ENCODE measurements at places on chromosomes 16 and 17.
A peak's percentile ranks its signal among the peaks of the same experiment; 100 is the strongest.

DNA sequence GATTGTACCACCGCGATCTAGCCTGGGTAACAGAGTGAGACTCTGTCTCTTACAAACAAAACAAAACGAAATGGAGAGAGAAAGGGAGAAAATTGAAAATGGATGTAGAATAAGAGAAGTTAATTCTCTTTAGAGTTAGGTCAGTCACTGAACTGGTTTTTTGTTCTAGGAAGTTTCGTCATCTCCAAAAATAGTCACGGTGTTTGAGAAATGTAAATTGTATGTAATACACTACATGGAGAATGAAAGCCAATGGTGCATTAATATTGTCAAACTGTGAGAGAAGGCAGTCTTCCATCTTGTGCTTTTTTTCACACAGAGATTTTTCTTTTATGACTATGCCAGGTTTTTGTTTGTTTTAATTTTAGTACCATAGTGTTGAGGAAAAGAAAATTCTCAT lies 145.9 kb downstream of the BCAS3 start:
- DNase-seq: no peak

- DNase-seq: no peak
These were observed 66.8 kb downstream of the DNAH3 start for GRCh38 chr16:21083729-21084268.

DNA sequence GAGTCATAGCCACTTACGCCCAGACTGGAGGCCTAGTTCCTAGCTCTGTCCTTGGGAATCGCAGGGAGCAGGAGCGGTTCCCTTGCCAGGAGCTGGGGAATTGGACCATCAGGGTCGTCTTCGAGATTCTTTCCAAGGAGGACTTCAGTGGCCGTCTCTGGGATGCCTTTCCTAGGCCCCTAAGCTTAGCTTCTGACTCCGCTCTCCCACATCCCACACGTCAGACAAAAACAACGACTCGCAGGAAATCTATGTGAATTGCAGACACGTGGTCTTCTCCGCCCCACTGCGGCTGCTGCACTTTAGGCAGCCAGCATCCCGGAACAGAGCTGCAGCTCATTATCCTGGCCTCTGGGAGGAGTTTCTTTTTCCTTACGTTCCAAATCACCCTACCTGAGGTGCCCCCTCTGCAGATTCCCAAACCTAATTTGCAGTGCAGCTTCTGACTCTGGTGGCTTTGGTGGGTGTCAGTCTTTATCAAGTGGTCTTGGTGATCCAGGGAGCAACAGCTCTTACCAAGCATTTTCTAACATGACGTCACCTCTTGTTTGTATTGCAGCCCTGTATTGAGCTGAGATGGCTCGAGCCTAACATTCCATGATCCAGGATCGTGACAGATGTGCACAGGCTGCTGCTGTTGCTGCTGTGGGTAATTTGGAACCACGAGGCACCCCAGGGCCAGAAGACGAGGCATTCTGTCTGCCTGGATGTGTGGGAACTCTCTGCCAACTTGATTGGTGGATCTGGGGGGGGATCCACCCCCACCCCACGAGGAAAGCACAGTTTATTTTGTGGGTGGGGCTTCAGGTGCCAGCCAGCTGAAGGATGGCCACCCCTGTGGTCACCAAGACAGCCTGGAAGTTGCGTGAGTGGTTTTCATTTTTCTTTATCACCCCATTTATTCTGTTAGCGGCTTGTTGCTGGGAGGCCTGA lies 1.1 kb downstream of the KATNB1 start:
- no peak for DNase-seq

- no peak for DNase-seq
These were observed 5.7 kb upstream of the IL32 start for GRCh38 chr16:3059723-3060242.

DNA sequence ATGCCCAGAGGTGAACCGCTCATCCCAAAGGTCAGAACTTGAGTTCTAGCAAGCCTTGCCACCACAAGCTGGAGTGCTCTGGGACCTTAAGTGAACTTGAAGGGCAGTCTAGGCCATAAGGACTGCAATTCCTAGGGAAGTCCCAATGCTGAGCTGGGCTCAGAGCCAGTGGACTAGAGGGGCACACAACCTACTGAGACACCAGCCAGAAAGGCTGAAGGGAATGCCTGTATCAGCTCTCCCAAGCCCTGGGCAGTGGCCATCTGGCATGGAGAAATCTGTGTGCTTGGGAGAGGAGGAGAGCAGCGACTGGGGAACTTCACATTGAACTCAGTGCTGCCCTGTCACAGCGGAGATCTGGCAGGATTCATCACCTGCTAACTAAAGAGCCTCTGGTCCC lies 201.3 kb downstream of the CEP112 start:
- DNase-seq: no peak

GRCh38 chr17:20120836-20121235 lies 111.7 kb downstream of the SPECC1 start:
- DNase-seq: no peak

DNA sequence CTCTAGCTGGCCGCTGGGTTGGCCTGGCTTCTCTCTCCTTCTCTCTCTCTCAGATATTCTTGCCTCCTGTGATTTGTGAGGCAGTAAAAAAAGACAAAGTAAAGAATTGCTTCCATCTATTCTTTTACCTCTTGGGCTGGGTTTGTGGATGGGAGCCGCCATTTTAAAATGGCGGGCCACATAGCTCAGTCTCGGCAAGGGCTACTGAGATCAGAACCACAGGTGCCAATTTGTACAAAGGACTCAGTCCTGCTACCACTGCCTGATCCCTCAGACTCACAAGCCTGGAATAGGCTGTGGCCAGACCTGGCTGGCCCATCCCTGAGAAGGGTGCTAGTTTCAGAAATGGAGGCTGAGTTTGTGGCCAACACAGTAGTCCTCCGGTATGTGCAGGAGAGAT lies 24.1 kb downstream of the NOD2 start:
- no peak for DNase-seq

DNA sequence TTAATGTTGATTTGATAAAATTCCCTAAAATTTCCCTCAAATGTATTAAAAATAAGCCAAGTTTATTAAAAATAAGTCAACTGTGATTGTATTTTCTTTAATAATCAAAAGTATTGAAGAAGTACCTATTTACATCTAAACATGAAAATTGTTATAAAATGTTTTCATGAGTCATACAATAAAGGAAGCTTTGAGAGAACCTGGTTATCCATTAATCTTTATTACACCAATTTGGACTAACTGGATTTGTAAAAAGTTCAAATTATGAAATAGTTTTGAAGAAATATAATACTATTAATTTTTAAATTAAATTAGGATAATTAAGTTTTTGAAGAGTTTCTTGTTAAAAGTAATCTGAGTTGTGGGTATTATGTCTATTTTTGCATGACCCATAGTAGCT lies 63.8 kb downstream of the COX10 start:
- DNase-seq: no peak

DNA sequence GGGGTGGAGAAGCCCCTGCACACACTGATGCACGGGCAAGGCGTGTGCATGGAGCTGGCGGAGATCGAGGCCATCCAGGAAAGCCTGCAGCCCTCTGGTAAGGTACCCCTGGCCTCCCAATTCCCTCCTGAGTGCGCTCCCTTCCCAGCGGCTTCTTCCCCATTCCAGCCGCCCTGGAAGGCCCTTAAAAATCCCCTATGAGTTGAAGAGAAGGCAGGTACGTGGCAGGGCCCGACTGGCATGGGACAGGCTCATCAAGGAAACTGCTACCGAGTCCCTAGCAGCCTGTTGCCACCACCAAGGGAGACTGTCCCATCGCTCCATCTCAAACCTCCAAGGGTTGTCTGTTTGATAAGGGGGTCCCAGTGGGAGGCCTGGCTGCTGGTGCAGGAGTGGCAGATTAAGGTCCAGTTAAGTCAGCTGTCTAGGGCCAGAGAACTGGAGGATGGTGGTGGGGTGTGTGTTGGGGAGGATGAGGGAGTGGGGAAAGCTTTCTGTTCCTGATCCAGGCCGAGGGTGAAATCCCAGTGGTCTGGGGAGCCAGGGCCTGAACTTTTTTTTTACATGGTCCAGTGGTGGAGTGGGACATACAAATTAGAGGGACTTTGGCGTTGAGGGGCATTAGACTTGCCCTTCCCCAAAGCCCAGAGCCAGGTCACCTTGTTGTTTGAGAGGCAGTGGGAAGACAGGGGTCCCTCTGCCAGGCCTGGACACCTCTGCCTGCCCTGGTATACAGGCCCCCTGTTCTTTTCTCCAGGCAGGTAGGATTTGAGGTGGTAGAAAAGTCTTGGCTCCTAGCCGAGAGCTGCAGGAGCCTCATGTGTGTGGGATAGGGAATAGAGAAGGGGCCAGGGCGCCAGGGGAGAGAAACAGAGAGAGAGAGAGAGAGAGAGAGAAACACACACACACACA lies 994 bp downstream of the IGFBP4 start:
- DNase-seq: no peak

GRCh38 chr16:89374393-89374960 lies 115.9 kb downstream of the ANKRD11 start:
- no peak for DNase-seq

DNA sequence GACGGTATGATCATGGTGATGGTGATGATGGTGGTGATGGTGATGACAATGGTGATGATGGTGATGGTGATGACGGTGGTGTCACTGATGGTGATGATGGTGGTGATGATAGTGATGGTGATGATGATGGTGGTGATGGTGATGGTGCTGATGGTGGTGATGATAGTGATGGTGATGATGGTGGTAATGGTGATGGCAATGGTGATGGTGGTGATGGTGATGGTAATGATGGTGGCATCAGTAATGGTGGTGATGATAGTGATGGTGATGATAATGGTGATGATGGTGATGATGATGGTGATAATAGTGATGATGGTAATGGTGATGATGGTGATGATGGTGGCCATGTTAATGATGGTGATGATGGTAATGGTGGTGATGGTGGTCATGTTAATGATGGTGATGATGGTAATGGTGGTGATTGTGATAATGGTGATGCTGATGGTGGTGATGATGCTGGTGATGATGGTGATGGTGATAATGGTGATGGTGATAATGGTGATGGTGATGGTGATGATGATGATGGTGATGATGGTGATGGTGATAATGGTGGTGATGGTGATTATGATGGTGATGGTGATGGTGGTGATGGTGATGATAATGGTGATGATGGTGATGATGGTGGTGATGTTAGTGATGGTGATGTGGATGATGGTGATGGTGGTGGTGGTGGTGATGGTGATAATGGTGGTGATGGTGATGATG lies 107.2 kb downstream of the C16orf95 start:
- DNase-seq: no peak

GRCh38 chr16:11151156-11151884 lies 104.7 kb downstream of the SOCS1 start:
- no peak for DNase-seq

GRCh38 chr16:84277244-84277823 lies 17.3 kb upstream of the WFDC1 start:
- DNase-seq: peak; percentile 9

GRCh38 chr17:48236681-48237134 lies 129.1 kb downstream of the SNX11 start:
- DNase-seq: no peak

Data from amygdala (tissue), 56 donors.